ENCODE measurements at places on chromosomes 2 and 18.

- no peak overlapping the region for H3K27ac ChIP-seq
- DNase-seq = no peak
- no peaks in the 10 kb centered on the region for H3K4me1 ChIP-seq
- no peaks in the 10 kb centered on the region for H3K27me3 ChIP-seq
- no peaks in the 10 kb centered on the region for H3K36me3 ChIP-seq
These were observed 98.0 kb downstream of the TRABD2A start for GRCh38 chr2:84782717-84783442.

- no peaks in the 10 kb centered on the region for H3K27me3 ChIP-seq
- DNase-seq = no peak
- no peak overlapping the region for H3K27ac ChIP-seq
- no peaks in the 10 kb centered on the region for H3K4me1 ChIP-seq
- no peak overlapping the region for H3K4me3 ChIP-seq
These were observed 244.2 kb upstream of the ACVR2A start for GRCh38 chr2:147600646-147601045.

DNA sequence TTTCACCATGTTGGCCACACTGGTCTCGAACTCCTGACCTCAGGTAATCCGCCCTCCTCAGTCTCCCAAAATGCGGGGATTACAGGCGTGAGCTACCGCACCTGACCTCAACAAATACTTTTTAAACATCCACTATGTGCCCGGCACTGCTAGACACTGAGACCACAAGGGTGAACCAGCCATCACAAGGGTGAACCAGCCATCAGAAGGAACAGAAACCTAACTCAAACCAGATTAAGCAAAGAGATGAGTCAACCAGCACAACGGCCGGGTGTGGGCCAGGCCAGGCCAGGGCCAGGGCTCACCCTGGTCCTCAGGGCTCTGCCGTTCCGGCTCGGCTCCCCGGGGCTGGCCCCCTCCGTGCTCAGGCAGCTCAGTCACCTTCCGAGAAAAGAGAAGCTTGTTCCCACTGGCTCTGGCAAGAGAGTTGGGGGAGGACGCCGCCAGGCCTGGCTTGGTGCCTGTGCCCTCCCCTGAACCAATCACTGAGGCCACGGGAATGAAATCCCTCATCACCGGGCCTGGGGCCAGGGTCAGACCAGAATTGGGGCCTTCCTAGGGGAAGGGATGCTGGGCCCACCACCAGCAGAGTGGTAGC lies 4.4 kb downstream of the TEX44 start:
- H3K4me3 ChIP-seq = no peak overlapping the region
- H3K27me3 ChIP-seq = no peaks in the 10 kb centered on the region
- DNase-seq = no peak
- peak overlapping the region; percentile 55 for H3K27ac ChIP-seq

DNA sequence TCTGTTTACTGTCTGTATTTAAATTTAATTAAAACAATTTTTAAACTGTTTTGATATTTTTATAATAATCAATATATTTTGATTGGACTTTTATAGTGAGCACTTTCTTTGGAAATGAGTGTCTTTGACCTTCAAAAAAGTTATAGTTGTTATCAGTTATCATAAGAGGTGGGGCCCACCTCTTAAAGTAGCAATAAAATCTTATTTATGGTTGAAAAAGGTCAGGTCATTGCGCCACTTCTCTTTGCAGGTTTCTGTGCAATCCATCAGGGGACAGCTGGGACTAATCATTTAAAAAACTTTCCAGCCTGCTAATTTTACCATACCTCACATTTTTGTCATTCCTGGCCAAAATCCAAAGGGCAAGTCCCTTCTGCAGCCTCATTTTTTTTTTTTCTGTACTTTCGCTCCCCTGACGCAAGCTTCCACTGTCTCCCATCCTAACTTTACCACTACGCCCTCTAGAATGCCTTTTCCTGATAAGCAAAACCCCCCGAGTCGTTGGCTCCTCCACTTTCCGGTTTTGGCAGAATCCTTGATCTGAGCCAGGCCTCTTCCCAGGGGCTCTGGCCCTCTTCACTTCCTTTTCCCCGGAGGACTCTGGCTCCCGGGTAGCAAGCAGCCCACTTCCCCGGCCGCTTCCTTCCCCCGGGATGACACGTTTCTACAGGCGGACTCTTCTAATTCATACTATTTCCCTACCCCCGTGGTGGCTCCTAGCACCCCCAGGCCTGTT lies 1.1 kb upstream of the SEH1L start:
- H3K27ac ChIP-seq = peak overlapping the region; percentile 99
- no peaks in the 10 kb centered on the region for H3K4me1 ChIP-seq
- H3K36me3 ChIP-seq = no peaks in the 10 kb centered on the region
- H3K27me3 ChIP-seq = no peaks in the 10 kb centered on the region
- H3K4me3 ChIP-seq = peak overlapping the region; percentile 87
- peak; percentile 53 for DNase-seq

DNA sequence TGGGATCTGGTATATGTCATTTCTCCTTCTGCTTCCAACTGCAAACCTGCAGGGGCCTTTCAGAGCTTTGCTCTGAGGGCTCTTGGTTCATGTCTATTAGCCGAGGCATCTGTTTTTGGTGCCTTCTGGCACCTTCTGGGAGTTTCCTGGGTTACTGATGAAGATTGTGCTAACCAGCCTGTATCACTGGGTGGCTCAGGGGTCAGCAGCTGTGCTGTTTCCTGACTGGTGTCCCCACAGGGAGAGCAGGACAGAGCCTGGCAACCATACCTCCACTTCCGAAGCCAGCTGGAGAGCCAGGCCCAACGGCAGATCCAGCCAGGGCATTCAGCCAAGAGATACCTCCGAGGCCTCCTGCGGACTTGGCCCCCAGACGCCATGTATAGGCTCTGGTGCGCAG lies 17.5 kb downstream of the KIAA2012 start:
- no peak for DNase-seq
- H3K4me3 ChIP-seq = no peak overlapping the region
- peak overlapping the region; percentile 78 for H3K27ac ChIP-seq
- H3K27me3 ChIP-seq = no peaks in the 10 kb centered on the region

DNA sequence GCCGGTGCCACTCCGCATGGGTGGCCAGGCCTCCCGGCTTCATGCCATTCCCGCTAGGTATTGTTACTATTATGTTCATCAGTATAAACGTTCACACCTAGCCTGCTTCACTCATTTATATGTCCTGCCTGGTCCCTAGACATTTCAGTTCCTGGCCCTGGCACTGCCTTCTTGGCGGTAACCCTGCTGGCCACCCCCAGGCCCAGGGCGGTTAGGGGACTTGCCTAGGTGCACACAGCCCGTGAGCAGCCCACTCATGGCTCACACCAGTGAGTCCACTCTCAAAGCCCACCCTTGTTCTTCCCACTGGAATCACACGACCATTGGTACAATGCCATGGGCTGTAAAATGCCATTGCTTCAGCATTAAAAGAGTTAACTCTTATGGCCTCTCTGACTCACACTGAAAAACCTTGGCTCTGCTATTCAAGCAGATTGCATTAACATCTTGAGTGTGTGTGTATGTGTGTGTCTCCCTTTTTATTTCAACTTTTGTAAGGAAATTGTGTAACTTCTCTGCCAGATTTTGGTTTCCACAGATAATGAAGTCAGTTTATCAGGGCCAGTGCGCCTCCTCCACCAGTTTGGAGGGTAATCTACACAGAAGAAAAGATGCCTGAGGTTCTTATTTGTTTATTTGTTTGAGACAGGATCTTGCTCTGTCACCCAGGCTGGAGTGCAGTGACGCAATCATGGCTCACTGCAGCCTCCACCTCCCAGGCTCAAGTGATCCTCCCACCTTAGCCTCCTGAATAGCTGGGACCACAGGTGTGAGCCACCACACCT lies 74.2 kb downstream of the RAB31 start:
- no peaks in the 10 kb centered on the region for H3K27me3 ChIP-seq
- H3K4me3 ChIP-seq = no peak overlapping the region
- DNase-seq = no peak
- no peaks in the 10 kb centered on the region for H3K36me3 ChIP-seq
- H3K27ac ChIP-seq = no peak overlapping the region
- no peaks in the 10 kb centered on the region for H3K4me1 ChIP-seq

- no peak for DNase-seq
- H3K36me3 ChIP-seq = no peaks in the 10 kb centered on the region
- H3K4me1 ChIP-seq = no peaks in the 10 kb centered on the region
- H3K27ac ChIP-seq = no peak overlapping the region
- no peaks in the 10 kb centered on the region for H3K27me3 ChIP-seq
These were observed 739.7 kb downstream of the ERBB4 start for GRCh38 chr2:211798868-211799267.

- H3K4me3 ChIP-seq = no peak overlapping the region
- no peak for DNase-seq
- no peak overlapping the region for H3K27ac ChIP-seq
- no peaks in the 10 kb centered on the region for H3K27me3 ChIP-seq
These were observed 97.6 kb downstream of the NDUFA10 start for GRCh38 chr2:239927424-239927981.

GRCh38 chr2:769771-770170 lies 92.6 kb upstream of the TMEM18 start:
- no peaks in the 10 kb centered on the region for H3K36me3 ChIP-seq
- no peak overlapping the region for H3K4me3 ChIP-seq
- DNase-seq = no peak
- H3K27me3 ChIP-seq = no peaks in the 10 kb centered on the region

GRCh38 chr2:223959688-223960087 lies 2.4 kb downstream of the MRPL44 start:
- H3K36me3 ChIP-seq = no peaks in the 10 kb centered on the region
- H3K27me3 ChIP-seq = no peaks in the 10 kb centered on the region
- H3K27ac ChIP-seq = no peak overlapping the region
- peak overlapping the region; percentile 75 for H3K4me3 ChIP-seq
- no peak for DNase-seq
- H3K4me1 ChIP-seq = no peaks in the 10 kb centered on the region

- H3K4me1 ChIP-seq = no peaks in the 10 kb centered on the region
- no peak for DNase-seq
- no peak overlapping the region for H3K4me3 ChIP-seq
- H3K36me3 ChIP-seq = no peaks in the 10 kb centered on the region
- no peak overlapping the region for H3K27ac ChIP-seq
These were observed 1033.5 kb upstream of the TMEFF2 start for GRCh38 chr2:193228276-193228675.

DNA sequence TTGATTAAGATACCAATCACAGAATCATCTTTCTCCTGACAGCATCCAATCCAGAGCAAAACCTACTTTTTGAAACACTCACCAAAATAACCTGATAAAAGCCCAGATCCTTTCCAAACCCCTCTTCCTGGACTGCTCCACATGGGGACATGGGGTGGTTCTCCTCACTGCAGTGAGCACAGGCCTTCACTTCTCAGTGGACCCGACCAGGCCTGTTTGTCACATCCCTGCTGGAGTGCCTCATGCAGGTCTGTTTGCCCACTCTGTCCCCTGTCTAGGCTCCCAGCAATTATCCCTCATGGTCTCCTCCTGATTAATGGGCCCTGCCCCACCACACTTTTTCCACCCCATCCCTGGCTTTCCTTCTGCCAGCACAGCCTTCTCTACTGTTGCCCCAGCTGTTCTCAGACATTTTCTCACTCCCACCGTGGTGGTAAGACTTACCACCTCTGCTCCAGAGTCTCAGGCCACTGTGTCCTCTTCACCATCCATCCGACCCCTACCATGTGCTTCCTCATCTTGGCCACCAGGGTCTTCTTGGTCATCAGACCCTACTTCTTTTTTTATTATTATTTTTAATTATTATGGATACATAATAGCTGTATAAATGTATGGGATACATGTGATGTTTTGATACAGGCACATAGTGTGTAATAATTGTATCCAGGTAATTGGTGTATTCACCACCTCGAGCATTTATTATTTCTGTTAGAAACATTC lies 21.1 kb downstream of the MRPL30 start:
- H3K4me1 ChIP-seq = no peaks in the 10 kb centered on the region
- H3K36me3 ChIP-seq = no peaks in the 10 kb centered on the region
- H3K27me3 ChIP-seq = no peaks in the 10 kb centered on the region

- H3K36me3 ChIP-seq = no peaks in the 10 kb centered on the region
- H3K4me1 ChIP-seq = no peaks in the 10 kb centered on the region
- no peak overlapping the region for H3K27ac ChIP-seq
- no peak overlapping the region for H3K4me3 ChIP-seq
- peak; percentile 48 for DNase-seq
These were observed 45.7 kb upstream of the ALPP start for GRCh38 chr2:232332940-232333259.

- no peak overlapping the region for H3K4me3 ChIP-seq
- H3K36me3 ChIP-seq = no peaks in the 10 kb centered on the region
- DNase-seq = no peak
- H3K27ac ChIP-seq = no peak overlapping the region
- no peaks in the 10 kb centered on the region for H3K27me3 ChIP-seq
These were observed 13.9 kb upstream of the DNPEP start for GRCh38 chr2:219401606-219402005.

DNA sequence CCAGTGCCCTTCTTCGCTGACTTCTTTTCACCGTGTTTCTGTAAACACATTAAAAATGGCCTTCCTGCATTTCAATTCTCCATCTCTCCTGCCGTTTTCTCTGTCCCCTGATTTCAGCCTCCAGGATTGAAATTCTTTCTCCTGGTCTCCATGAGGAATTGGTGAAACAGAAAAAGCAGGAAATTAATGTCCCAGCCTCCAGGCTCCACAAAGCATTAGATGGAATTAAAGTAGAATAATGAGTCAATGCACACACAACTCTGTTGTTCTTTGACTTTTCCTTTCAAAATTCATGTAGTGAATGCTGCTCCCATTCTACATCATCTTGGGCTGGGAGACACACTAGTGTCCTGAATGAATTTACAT lies 209.5 kb downstream of the KLHL29 start:
- H3K27me3 ChIP-seq = no peaks in the 10 kb centered on the region
- no peak for DNase-seq
- no peaks in the 10 kb centered on the region for H3K4me1 ChIP-seq

- H3K4me3 ChIP-seq = no peak overlapping the region
- no peaks in the 10 kb centered on the region for H3K4me1 ChIP-seq
- no peaks in the 10 kb centered on the region for H3K36me3 ChIP-seq
- DNase-seq = no peak
These were observed 74.7 kb downstream of the TGIF1 start for GRCh38 chr18:3524706-3525105.

DNA sequence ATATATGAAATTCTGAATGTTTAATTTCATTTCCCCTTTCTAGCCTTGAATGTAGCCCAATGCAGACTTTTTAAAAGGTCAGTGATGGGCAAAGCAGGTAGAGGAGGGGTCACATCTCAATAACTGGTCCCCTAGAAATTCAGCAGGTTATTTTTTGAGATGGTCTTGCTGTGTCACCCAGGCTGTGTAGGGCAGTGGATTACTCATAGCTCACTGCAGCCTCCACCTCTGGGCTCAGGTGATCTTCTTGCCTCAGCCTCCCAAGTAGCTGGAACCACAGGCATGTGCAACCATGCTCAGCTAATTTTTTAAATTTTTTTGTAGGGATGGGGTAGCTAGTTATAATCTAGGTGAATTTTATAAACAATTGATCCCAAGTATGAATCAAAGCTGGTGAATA lies 8.8 kb downstream of the IAH1 start:
- no peak overlapping the region for H3K27ac ChIP-seq
- no peak for DNase-seq
- no peak overlapping the region for H3K4me3 ChIP-seq
- no peaks in the 10 kb centered on the region for H3K4me1 ChIP-seq
- no peaks in the 10 kb centered on the region for H3K27me3 ChIP-seq
